ENCODE measurements at places on chromosomes 13 and 19. TPM values are rescaled to one million over a fixed set of nuclear protein-coding genes. Genes with fewer than 3 reads are reported as not detected.

Gene ZNF284
- 2.3 TPM for total RNA-seq

GRCh38 chr19:7928741-7929701 is 3.1 kb upstream of the CTXN1 start:
- peak; percentile 76 for DNase-seq

Gene TIMM44
- 66.0 TPM for total RNA-seq

Gene NPHS1
- total RNA-seq, result 0.10 TPM

- DNase-seq, result no peak
These were observed 11.3 kb downstream of the IQCN start for GRCh38 chr19:18262917-18263316.

DNA sequence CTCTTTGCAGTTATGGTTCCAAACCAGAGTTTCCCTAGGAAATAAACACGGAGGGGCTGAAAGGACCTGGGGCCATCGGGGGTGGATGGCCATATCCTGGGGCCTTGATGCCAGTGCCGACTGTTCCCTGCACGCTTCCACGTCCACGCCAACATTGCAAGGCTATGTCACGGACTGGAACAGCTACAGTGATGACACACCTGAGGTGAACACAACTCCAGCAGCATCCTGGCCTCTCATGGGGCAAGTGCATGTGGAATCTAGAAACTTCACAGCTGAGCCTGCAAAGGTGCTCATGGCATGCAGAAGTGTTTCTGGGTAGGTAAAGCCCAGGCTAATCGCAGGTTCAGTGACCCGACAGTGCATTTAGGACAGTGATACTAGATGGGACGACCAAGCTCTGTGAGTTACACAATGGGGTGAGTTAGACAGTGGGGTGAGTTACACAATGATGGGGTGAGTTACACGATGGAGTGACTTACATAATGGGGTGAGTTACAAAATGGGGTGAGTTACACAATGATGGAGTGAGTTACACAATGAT is 52.0 kb upstream of the GAS6 start:
- DNase-seq, result no peak

Gene ZNF682
- 7.9 TPM for total RNA-seq

DNA sequence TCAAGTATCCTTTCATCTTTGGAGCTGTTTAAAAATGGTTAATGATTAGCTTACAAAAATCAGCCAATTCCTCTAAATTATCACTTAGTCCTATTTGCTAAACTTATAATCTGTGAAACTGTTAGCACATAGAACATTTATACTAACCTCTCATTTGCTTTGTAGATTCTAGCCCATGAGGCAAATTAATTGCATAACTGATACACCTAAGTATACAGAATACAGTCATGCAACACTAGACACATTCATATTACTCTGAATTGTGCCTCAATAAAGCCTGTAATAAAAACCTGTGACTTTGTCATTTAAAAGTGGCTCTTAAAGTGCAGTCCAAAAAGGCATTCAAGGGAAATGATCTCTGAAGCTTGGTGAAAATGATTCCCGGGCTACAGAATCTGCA is 21.0 kb downstream of the SERPINE3 start:
- DNase-seq, result no peak

DNA sequence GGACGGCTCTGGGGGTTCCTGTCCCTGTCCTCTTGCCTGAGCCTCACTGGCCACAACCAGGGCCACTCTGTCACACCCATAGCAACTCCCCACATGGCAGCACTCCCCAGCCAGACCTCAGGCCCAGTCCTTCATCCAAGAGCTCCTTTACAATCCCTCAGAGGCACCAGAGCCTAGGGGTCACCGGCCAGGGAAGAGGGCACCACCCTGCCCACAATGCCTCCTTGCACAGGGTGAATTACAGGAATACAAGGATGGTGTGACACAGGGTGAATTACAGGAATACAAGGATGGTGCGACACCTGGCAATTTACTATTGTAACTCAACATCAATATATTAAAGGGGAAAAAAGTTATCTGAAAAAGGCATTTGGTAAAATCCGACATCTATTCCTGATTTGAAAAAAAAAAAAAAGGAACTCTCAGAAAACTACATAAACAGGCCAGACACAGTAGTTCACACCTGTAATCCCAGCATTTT is 16.5 kb downstream of the MIER2 start:
- DNase-seq, result no peak

Gene CEACAM20
- total RNA-seq, result not detected

GRCh38 chr13:73171271-73171682 is 112.5 kb downstream of the KLF5 start:
- DNase-seq, result no peak

DNA sequence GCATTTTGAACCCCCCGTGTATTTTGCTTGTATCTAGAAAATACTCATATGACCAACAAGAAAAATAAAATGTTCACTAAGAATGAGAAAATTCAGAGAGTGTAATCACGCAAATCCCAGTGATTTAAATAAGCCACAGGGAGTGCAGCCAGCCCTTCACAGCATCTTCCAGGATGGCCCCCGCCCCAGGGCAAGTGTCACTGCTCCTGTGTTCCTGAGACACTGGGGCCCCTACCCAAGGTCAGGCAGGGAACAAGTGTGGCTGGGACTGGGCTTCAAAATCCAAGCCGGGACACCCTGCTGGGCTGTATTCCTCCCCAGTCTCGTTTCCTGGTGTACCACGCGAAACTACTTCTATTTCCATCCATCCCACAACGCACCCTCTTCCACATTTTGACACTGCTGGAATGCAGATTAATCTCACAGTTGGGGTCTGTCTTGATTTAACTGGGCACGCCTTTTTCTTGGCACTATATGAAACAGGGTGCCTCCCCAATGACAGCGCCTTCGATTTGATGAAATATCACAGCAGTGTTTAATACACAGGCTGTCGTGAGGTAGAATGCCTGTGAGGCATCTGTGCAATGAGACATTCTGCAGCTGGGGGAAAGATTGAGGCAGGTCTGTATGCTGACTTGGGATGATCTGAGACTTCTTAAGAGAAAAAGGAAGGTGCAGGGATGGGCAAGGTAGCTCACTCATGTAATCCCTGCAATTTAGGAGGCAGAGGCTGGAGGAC is 18.3 kb upstream of the CCNP start:
- DNase-seq, result no peak

DNA sequence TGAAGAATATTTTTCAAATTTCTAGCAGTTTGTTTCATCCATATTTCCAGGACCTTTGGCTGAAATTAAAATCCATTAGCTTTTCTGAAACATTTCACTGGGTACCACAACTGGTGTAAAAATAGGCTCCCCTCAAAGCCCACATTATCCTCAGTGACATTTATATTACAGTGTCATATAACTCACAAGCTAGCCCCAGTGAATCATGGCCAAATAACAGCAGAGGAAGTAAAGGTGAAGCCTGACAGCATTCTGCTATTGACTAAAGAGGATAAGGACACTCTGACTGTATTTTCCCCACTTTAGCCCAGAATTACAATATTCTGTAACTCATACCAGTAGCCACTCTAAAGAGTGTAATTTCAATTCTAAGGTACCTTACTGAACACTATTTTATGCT is 21.9 kb downstream of the KCTD12 start:
- DNase-seq, result no peak

DNA sequence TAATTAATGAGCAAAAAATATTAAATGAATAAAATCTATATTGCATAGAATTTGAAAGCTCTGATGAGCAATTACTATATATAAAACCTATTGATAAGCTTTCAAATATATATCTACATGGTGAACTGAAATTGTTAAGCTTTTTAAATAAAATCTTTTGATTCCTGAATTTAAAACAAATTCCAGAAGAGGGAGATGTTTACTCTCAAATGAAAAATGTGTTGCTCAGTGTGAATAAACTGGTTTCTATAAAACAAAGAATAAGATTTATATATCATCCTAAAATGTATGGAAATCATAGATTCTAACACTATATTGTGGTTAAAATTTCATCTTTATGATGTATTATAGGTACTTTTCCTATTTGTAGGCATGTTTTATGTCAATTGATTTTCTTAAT is 171.5 kb upstream of the SLITRK6 start:
- no peak for DNase-seq

DNA sequence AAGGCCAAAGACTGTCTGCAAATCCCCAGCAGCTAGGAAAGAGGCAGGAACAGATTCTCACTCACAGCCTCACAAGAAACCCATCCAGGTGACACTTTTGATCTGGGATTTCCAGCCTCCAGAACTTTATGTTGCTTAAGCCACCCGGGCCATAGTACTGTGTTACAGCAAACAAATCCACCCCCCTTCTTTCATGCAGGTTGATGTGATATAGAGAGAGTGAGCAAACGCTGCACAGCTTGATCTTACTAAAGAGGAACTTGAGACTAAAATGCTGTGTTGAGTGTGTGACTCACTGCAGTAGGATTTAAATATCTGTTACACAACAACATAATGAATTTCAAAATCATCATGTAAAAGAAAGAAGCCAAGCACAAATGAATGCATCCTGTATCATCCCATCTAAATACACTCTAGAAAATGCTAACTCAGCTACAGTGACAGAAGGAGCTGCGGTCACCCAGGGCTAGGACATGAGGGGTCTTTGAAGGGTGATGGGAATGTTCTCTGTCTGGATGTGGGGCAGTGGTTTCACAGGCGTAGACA is 32.2 kb downstream of the RCBTB2 start:
- no peak for DNase-seq

Gene ZNF442
- 0.47 TPM for total RNA-seq
